Testis (tissue), 5 donors: ENCODE measurements at places on chromosomes 3 and 15. TPM values are rescaled to one million over a fixed set of nuclear protein-coding genes. Genes with fewer than 3 reads are reported as not detected.

P2RY1 gene
- total RNA-seq = 8.2 TPM

CADM2 gene
- 2.7 TPM for total RNA-seq

MAPK6 gene
- 58.8 TPM for total RNA-seq

SQOR gene
- total RNA-seq = 9.1 TPM

CASR gene
- total RNA-seq = 1.4 TPM

GRCh38 chr3:52047295-52047960 is 8.9 kb downstream of the DUSP7 start:
- no peak for DNase-seq
- H3K27me3 ChIP-seq = no peaks in the 10 kb centered on the region
- H3K36me3 ChIP-seq = no peaks in the 10 kb centered on the region
- no peak overlapping the region for H3K27ac ChIP-seq

- peaks cover 5% of the 10 kb centered on the region for H3K4me1 ChIP-seq
- no peak overlapping the region for H3K4me3 ChIP-seq
- no peak for DNase-seq
Measured at GRCh38 chr3:71587958-71588357, 4.4 kb upstream of the FOXP1 start.

DNA sequence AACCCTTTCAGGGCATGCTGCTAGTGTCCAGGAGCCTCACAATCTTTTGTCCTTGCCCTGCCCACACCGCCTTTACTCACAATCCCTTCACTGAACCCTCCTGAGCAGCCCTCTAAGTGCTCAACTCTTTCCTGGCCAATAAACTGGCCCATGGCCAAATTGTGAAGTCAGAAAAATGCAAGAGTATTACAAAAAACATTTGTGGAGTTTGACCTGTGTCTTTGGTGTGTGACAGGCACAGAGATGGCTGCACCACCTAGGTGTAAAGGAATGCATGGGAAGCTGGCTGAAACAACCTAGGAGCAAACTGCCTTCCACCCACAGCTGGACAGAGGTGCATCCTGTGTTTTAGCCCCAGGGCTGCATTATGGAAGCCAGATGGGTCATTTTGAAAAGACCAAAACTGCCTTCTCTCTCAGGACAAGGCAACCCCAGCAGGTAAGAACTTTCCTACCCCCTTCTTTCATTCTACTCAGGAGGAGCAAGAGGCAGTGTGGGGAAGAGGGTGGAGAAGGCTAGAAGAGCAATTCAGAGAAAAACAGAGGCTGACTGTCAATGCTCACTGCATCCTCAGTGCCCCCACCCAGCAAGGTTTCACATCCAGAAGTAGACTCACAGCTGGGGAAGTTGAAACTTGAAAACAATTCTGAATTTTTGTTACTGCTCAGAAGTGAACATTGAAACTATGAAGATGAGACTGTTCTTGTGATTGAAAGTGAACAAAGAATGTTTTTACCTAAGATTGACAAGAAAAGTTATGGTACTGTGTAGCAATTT is 78.6 kb downstream of the TRIM42 start:
- H3K27me3 ChIP-seq = no peaks in the 10 kb centered on the region
- no peak for DNase-seq
- H3K36me3 ChIP-seq = no peaks in the 10 kb centered on the region
- no peaks in the 10 kb centered on the region for H3K4me1 ChIP-seq
- H3K27ac ChIP-seq = no peak overlapping the region

- H3K4me1 ChIP-seq = no peaks in the 10 kb centered on the region
- H3K27me3 ChIP-seq = no peaks in the 10 kb centered on the region
- H3K4me3 ChIP-seq = no peak overlapping the region
- DNase-seq = no peak
- no peak overlapping the region for H3K27ac ChIP-seq
Measured at GRCh38 chr3:61532739-61533500, 28.5 kb upstream of the PTPRG start.

GRCh38 chr15:63492541-63493077 is 11.8 kb upstream of the USP3 start:
- no peak for DNase-seq
- H3K27ac ChIP-seq = no peak overlapping the region
- no peaks in the 10 kb centered on the region for H3K36me3 ChIP-seq
- no peaks in the 10 kb centered on the region for H3K27me3 ChIP-seq

GRCh38 chr3:20096135-20096685 is 56.0 kb downstream of the KAT2B start:
- H3K27ac ChIP-seq = no peak overlapping the region
- no peaks in the 10 kb centered on the region for H3K4me1 ChIP-seq
- no peaks in the 10 kb centered on the region for H3K27me3 ChIP-seq
- no peaks in the 10 kb centered on the region for H3K36me3 ChIP-seq
- DNase-seq = no peak

GRCh38 chr3:117303443-117303842 is 593.9 kb downstream of the TUSC7 start:
- no peak overlapping the region for H3K4me3 ChIP-seq
- no peaks in the 10 kb centered on the region for H3K36me3 ChIP-seq
- H3K27me3 ChIP-seq = no peaks in the 10 kb centered on the region
- H3K27ac ChIP-seq = no peak overlapping the region
- no peaks in the 10 kb centered on the region for H3K4me1 ChIP-seq

GRCh38 chr15:97840501-97840900 is 120.0 kb upstream of the ARRDC4 start:
- H3K4me3 ChIP-seq = no peak overlapping the region
- no peaks in the 10 kb centered on the region for H3K4me1 ChIP-seq
- H3K36me3 ChIP-seq = no peaks in the 10 kb centered on the region
- H3K27ac ChIP-seq = no peak overlapping the region
